GM03348 (cell line): ENCODE measurements at places on chromosomes 16 and 17.

DNA sequence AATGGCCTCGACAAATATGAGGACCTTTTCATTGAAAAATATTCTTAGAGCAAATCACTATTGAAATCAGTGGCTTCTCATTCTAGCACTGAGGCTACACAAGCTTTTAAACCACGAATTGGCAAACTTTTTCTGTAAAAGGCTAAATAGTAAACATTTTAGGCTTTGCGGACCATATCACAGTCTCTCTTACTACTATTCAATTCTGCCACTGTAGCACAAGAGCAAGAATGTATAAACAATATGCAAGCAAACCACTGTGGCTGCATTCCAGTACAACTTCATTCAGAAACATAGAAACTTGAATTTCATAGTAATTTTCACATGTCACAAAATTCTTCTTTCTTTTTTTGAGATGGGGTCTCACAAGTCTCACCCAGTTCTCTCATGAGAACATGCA lies 49.1 kb downstream of the PHLPP2 start:
- DNase-seq, result no peak

GRCh38 chr17:82927661-82928601 lies 88.1 kb upstream of the ZNF750 start:
- DNase-seq, result no peak

- peak; percentile 73 for DNase-seq
Measured at GRCh38 chr16:4316864-4317531, 1.1 kb downstream of the GLIS2 start.

DNA sequence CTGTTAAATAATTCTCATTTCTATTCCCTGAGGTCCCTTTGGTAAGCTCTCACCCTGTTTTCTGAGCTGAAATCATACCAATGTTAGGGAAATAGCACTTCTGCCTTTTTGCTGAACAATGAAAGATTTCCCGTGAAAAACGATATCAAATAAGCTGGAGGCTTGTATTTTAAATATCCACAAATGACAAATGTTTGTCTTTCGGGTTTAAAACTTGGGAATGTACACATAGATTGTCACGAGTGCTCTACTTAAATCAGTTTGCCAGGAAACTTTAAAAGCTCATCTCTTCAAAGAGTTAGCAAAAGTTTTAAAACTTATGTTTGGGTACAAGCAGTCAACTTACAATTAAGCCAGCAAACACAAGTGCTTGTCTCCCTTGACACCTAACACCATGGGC lies 393.5 kb upstream of the MON1B start:
- no peak for DNase-seq

DNA sequence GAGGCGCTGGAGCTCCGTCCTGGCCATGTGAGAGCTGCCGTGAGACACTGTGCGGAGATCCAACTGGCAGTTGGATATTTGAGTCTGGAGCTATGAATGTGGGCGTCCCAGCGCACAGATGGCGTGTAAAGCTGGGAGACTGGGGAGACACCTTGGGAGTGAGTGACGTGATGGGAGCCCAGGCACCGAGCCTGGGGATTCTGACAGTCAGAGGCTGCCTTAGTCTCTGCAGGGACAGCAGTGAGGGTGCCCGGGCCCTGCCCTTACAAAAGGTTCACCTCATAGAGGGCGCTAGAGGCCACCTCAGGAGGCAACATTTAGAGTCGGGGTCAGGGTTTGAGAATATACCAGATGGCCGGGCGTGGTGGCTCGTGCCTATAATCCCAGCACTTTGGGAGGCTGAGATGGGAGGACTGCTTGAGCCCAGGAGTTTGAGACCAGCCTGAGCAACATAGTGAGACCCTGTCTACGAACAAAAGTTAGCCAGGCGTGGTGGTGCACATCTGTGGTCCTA lies 194.1 kb upstream of the GSE1 start:
- DNase-seq, result no peak

DNA sequence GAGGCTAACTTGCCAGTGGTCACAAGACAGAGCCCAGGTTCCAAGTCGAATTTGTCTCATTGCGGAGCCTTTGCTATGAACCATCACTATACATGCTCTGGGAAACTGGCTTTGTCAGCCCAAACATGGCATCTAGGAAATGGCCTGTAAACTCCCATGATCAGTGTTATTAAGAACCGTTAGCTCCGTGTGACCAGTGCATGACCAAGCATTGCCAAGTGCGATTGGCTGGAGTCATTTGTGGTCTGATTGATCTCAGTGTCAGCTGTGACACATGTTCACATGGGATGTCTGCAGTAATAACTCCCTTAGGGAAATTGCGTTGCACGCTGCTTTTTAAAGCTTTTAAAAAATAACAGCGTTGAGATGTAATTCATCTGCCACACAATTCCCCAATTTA lies 18.6 kb upstream of the CDH3 start:
- no peak for DNase-seq

- DNase-seq, result no peak
Measured at GRCh38 chr17:15145621-15146020, 119.5 kb downstream of the PMP22 start.

GRCh38 chr17:29383686-29384085 lies 6.5 kb upstream of the TAOK1 start:
- peak; percentile 20 for DNase-seq

DNA sequence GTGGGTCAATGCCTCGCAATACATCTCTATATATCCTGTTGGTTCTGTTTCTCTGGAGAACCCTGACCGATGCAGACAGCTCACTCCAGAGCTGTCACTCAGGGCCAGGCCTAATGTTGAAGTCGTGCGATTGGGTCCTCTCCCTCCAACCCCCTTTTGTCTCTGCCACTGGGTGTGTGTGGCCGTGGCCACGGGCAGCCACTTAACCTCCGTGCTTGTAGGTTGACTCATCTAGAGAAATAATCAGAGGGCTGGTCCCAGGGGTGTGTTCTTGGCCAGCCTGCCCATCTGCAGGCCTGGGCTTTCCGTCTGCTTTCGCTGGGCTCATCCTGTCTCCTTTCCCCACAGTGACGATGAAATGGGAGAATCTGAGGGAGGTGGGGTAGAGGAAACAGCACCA lies 7.4 kb downstream of the ADAD2 start:
- peak; percentile 74 for DNase-seq

DNA sequence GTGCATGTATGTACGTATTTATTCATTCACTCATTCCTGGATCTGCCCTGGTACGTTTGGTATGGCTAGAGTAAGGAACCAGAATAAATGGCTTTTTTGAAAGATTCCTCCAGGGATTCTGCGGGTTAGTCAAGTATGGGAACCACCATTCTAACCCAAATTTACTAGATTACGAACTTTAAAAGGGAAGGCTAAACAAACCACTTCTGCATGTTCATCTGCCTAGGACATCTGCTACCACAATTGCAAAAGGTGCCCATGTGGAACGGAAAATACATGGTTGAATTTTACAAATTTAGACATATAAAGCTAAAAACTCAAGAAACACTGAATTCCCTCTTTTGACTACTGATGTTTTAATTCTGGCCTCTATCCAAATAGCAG lies 22.1 kb downstream of the CYTH1 start:
- DNase-seq, result no peak
